ENCODE measurements at places on chromosomes 16 and 17.

DNA sequence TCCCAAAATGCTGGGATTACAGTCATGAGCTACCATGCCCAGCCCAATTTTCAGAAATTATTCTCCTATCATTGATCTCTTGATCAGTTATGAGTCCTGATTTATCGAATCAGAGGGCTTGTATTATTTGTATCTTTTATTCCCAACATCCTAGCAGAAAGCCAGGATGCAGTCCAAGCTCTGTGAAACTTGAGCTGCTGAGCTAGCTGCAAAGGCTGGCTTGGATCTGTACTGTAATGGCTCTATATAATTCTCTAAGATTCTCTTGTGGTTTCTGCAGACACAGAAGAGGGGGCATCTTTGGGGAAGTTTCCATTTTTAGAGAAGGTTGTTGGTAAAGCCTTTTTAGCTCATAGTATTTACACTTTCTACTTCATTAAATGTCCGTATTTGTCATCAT, 227.1 kb downstream of the MAP2K4 start:
- DNase-seq, result no peak

GRCh38 chr17:31558748-31559583, 167.5 kb downstream of the RAB11FIP4 start:
- DNase-seq, result peak; percentile 71

DNA sequence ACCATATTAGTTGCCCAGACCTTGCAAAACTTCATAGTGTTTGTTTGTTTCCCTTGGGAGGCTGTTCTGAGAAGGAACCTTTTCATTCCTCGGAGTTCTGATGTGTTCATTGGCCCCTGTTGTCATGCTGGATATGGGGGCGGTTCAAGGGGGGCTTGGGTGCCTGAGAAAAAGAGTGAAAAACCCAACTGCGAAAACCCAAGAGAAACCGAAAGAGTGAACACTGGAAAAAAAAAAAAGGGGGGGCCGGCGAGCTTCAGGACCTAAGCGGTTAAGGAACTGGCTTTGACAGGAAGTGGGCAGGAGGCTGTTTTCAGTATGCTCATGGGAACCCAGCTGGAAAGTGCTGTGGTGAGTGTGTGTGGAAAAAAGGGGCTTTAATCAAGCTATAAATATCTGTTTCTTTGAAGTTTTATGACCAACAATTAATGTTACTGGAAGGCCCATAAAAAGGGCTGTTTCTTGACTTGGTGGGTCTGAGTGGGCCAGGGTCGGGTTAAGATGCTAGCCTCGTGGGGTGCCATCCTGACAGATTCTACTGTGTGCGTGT, 510.7 kb downstream of the MAF start:
- no peak for DNase-seq

DNA sequence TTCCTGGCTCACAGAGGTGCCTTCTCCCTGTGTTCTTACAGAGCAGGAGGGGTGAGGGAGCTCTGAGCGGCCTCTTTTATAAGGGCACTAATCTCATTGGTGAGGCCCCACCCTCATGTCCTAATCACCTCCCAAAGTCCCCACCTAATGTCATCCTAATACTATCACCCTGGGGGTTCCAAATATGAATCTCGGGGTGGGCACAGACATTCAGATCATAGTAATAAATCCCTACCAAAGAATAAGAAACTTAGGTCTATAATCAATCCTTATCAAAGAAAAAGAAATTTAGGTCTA, 32.3 kb upstream of the METRNL start:
- no peak for DNase-seq

GRCh38 chr17:31281061-31281460, 16.0 kb downstream of the OMG start:
- DNase-seq, result no peak

DNA sequence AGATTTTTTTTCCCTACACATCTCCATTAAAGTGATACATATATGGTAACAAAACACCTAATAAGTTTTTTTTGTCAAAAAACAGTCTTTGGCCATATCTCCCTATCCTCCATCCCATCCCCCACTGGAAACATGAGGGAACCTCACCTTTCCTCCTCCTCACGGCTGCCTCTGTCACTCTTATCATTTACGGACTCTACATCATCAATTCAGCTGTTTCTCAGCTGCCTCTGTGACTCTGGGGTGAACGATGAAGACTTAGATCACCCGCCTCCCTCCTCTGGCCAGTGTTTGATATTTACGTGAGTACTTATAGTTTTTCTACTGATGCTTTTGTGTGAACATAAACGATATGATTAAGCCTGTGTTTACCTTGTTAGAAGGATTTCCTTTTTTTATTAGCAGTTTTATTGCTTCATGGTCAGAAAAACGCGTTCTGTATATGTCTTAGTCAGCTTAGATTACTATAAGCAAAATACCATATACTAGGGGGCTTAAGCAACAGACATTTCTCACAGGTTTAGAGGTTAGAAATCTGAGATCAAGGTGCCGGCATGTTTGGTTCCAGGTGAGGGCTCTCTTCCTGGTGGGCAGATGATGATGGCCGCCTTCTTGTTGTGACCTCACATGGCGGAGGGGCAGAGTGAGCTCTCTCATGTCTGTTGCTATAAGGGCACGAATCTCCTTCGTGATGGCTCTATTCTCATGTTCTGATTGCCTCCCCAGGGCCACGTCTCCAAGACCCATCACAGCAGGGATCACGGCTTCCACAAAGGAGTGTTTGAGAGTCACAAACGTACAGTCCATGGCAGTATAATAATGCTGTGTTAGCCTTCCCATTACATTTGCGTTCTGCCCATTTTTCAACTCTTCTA, 32.1 kb downstream of the DNAH17 start:
- DNase-seq, result no peak

- DNase-seq, result peak; percentile 78
These were observed 3.3 kb upstream of the TRARG1 start for GRCh38 chr17:1275962-1276736.

DNA sequence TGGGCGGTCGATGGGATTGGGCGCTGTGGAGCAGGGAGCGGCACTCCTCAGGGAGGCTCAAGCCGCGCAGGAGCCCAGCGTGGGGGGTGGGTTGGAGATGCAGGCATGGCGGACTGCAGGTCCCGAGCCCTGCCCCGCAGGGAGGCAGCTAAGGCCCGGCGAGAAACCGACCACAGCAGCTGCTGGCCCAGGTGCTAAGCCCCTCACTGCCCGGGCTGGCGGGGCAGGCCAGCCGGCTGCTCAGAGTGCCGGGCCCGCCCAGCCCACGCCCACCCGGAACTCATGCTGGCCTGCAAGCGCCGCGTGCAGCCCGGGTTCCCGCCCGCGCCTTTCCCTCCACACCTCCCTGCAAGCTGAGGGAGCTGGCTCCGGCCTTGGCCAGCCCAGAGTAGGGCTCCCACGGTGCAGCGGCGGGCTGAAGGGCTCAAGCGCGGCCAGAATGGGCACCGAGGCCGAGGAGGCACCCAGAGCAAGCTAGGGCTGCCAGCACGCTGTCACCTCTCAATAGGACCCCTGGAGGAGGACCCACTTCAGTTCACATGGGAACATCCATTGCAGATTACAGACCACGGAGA, 20.5 kb upstream of the METTL16 start:
- no peak for DNase-seq

DNA sequence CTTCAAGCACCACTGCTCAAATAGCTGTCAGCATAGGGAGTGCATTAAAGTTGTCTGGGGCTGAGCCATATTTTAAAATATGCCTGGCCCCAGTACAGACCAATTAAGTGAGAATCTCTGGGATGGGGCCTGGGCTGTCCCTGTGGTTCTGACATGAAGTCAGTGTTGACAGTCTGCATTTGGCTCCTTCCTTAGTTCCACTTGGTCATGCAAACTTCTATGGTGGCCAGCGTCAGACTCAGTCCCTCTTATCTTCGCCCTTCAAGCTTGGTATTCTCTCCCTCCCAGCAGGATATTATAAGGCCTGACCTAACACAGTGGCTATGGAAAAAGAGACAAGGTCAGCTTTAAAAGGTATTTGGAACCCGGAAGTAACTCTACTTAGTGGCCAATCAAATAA, 177.2 kb downstream of the PMP22 start:
- DNase-seq, result no peak

DNA sequence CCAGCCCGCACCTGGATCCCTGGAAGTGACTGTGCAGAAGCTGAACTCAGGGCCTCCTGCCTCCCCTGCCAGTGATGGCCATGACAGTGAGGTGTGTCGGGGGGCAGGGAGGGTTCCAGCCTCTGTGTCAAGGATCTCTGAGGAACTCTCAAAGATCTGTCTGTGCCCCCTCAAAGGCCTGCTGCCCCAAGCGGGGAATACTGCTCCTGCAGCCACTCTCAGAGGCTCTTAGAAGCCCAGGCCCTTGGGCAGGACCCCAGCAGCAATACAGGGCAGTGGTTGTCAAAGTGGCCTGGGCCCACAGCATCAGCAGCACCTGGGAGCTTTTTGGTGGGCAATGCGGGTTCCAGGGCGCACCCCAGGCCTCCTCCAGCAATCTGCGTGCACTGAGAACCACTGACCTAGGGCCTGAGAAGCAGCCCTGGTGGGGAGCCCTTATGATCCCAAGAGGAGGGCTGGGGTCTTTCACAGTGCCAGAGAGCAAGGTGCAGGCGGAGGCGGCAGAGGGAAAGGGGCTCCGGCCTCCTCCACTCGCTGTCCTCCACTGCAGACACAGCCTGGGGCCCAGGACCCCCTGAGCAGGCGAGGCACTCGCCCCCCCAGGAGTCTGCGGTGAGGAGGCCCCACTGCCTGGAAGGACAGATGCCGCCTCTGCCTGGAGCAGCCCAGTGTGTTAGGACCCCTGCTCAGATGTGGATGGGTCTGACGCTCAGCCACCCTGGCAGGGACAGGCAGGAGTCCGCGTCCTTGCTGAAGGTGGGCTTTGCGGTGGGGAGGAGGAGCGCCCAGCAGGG, 42.1 kb downstream of the ENGASE start:
- DNase-seq, result no peak

Measured in activated T-cell treated with anti-CD3 and anti-CD28 coated beads, Interleukin-2, amount 50 U/mL, for 1 hour (primary cell).